ENCODE measurements at places on chromosomes 6 and 20.

GRCh38 chr20:42763015-42763414 is 426.7 kb downstream of the PTPRT start:
- DNase-seq, result no peak

GRCh38 chr6:104226790-104227446 is 632.8 kb downstream of the HACE1 start:
- DNase-seq, result no peak

- DNase-seq, result no peak
These were observed 65.3 kb upstream of the MLN start for GRCh38 chr6:33869121-33869520.

DNA sequence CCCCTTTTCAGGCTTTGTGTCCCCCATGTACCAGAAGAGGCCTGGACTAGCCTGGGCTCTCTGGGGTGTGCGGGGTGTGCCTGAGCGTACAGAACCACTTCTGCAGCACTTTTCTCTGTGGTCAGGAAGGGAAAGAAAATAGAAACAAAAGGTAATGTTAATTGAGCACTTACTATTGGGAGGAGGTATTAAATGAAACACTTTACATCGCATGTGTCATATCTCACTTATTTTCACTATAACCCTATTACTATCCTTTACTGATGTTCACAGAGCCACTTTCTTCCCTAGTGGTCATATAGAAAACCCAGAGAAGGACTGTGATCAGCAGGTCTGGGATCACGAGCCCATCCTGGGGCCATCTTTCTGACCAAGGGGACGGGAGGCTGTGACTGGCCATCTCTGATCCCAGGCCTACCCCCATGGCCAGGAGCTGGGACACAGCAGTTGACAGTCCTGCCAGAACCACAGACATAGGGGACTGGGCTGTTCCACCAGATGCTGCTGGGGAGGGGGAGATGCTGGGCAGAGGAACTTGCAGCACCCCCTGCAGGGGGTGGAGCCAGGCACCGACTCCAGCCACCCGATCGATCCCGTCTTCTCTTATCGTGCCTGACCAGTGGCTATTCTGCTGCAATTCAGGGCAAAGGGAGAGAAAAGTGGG is 107.6 kb downstream of the VEGFA start:
- DNase-seq, result no peak

DNA sequence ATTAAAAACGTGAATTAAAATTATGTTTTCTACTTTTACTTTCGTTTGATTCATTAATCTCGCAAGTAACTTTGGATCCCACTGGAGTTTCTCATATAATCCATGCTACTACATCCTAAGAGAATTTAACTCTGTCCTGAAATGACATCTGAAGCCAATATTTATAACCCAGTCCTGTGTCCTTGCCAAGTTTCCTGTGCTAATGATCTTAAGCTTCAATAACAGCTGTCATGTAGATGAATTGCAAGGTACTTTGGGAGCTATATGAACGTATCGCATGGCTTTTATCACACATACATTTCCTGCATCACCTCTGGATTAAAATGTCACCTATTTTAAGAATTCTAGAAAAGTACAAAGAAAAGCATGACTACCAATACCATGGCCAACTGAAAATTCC is 833.8 kb upstream of the CITED2 start:
- no peak for DNase-seq

Data from SIG-M5 (cell line).